Cortex of kidney (tissue), 1 donor: ENCODE measurements at places on chromosomes 6 and 20.

GRCh38 chr20:63771046-63771707 lies 31.6 kb downstream of the SLC2A4RG start:
- no peak for DNase-seq

GRCh38 chr6:53357576-53358360 lies 9.0 kb upstream of the ELOVL5 start:
- DNase-seq: no peak

DNA sequence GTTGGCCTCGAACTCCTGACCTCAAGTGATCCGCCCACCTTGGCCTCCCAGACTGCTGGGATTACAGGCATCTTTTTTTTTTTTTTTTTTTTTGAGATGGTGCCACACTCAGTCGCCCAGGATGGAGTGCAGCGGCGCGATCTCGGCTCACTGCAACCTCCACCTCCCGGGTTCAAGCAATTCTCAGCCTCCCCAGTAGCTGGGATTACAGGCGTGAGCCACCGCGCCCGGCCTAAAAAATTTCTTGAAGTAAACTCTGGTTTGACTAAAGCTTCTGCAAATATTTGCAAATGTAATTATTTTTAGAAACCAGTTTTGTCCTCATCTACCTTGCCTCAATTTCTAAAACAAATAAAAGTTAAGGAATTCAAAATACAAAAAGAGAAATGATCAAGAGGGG lies 1.2 kb downstream of the IBTK start:
- no peak for DNase-seq

GRCh38 chr6:155894262-155894661 lies 438.6 kb upstream of the NOX3 start:
- no peak for DNase-seq

DNA sequence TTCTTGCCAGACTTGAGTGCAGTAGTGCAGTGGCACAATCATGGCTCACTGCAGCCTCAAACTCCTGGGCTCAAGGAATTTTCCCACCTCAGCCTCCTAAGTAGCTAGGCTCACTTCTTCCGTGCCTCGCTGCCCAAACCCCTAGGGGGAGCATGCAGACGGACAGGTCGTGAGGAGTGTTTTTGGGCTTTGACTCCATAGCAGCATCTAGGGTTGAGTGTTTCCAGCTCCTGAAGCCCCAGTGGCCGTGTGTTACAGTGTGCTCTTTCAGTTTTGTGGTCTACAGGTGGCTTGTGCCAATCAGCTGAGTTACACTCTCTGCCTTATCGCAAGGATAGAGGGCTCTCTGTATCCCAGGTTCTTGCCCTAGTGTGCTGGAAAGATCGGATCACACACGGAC lies 33.4 kb downstream of the NCOA3 start:
- DNase-seq: no peak

GRCh38 chr20:10005885-10006284 lies 28.9 kb upstream of the ANKEF1 start:
- DNase-seq: no peak

GRCh38 chr20:42594659-42595058 lies 595.0 kb downstream of the PTPRT start:
- no peak for DNase-seq

- DNase-seq: no peak
Observed at GRCh38 chr6:151900256-151900655, 92.8 kb downstream of the ESR1 start.

DNA sequence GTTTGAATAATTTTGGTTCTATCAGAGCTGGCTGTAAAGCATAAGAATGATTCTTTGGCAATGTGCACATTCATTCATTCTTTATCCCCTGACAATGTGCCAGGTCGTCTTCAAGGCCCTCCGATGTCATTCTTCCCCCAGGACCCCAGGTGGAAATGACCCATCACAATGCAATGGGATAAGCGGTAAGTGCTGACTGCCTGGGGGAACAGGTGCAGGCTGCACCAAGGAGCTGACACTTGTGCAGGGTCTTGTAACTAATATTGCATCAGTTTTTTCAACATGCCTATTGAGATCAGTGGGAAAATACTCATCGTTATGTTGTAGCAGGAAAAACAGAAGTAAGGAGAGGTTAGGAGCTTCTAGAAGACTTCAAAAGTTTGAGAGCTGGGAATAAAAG lies 105.6 kb downstream of the FOXC1 start:
- no peak for DNase-seq

DNA sequence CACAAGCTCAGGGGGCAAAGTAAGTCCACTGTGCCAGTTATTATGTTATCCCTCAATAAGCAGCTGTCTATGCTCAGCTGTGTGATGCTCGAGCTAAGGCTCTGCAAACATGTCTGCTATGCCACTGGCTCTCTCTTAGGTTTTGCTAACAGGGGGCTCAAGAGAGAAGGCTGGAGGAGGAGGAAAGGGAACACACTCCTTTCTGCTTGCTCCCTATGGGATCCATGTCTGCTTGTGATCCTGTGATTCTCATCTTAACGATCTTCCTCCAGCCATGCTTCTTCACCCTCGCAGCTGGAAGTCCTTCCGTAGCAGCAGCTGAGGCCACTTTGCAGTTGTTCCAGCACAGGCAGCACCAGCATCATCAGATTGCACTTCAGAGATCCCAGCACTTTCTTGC lies 37.0 kb upstream of the IGF2R start:
- no peak for DNase-seq

DNA sequence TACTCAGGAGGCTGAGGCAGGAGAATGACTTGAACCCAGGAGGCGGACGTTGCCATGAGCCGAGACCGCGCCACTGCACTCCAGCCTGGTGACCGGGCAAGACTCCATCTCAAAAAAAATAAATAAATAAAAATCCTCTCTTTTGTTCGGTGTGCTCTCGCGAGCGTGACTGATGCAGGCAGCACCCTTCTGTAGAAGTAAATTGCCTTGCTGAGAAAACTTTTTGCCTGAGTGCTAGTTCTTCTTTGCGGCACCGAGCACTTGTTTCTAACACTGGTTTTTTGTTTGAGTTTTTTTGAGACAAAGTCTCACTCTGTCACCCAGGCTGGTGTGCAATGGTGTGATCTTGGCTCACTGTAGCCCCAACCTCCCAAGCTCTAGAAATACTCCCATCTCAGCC lies 30.5 kb downstream of the PLN start:
- DNase-seq: no peak

GRCh38 chr20:54622333-54623295 lies 147.2 kb downstream of the DOK5 start:
- no peak for DNase-seq

GRCh38 chr20:62944184-62944583 lies 6.2 kb downstream of the GID8 start:
- DNase-seq: no peak
